ENCODE measurements at places on chromosomes 2 and 18.

DNA sequence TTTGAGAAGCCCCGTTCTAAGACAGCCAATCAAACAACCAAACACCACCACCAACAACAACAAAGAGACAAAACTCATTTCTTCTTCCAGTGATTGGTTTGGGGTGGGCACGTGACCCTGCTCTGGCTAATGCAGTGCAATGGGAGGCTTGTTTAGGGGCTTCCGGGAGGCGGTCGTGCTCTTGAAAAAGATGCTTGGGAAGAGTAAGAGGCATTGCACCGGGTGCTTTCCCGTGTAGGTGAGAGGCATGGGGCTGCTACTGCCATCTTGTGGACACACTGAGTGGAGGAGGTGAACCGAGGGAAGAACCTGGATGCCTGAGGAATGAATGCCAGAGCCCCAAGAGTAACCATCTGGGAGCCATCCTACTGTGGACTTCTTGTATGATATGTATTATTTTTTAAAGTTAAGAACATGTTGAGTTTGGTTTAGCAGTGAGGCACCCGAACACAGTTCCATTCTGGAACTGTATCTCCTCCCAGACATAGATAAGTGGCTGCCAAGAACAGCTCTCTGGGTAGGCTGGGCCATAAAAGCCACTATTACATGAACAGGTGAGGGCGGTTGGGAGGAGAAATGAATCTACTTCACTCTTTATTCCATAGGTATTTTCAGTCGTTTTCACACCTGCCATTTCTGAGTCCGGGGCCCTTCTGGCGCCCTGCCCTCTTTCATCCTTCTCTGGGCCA lies 19.1 kb upstream of the ARHGAP25 start:
- DNase-seq, result peak; percentile 54

DNA sequence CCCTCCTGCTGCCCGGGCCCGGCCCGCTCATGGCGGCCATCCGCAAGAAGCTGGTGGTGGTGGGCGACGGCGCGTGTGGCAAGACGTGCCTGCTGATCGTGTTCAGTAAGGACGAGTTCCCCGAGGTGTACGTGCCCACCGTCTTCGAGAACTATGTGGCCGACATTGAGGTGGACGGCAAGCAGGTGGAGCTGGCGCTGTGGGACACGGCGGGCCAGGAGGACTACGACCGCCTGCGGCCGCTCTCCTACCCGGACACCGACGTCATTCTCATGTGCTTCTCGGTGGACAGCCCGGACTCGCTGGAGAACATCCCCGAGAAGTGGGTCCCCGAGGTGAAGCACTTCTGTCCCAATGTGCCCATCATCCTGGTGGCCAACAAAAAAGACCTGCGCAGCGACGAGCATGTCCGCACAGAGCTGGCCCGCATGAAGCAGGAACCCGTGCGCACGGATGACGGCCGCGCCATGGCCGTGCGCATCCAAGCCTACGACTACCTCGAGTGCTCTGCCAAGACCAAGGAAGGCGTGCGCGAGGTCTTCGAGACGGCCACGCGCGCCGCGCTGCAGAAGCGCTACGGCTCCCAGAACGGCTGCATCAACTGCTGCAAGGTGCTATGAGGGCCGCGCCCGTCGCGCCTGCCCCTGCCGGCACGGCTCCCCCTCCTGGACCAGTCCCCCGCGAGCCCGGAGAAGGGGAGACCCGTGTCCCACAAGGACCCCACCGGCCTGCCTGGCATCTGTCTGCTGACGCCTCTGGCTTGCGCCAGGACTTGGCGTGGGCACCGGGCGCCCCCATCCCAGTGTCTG lies 767 bp downstream of the RHOB start:
- peak; percentile 56 for DNase-seq

DNA sequence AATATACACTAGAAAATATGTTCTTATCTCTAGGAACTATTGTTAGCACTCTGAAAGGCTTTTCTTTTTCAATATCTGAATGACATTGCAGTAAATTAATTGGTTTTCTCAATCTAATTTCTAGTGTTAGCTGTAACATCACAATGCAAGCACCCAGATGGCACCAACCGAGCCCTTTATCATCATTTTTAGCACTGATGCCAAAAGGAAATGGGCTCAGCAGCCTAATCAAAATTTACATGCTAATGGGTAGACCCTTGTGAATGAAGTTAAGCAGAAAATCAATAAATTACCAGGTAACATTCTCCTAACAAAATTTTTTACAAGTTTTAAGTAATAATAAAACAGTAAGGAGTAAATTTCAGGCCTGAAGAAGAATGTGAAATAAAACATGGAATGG lies 53.5 kb upstream of the PGAP1 start:
- no peak for DNase-seq

- DNase-seq, result no peak
Measured at GRCh38 chr2:58876126-58876525, 635.0 kb upstream of the FANCL start.

DNA sequence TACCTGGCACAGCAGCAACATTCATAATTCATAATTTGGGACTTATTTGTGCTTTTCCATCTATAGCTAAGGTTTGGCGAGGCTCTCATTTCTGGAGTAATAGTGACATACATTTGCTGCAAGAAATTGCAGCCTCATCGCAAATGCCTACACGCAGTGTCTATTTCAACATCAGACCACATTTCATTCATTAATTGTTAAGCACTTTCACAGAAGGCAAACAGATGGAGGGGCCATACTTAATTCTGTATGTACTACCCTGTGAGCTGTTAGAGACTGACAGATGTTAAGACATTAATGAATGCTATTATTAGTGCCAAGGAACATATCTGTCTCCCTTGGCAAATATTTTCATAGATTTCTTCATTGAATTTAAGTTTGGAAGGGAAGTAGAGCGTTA lies 125.7 kb downstream of the UXS1 start:
- no peak for DNase-seq

- no peak for DNase-seq
Measured at GRCh38 chr18:34631093-34631966, 78.8 kb upstream of the DTNA start.

Data from endothelial cell of umbilical vein (primary cell).